Adrenal gland (tissue), 19 donors: ENCODE measurements at places on chromosomes 4 and X.

GRCh38 chr4:134505511-134505910 is 303.9 kb upstream of the PABPC4L start:
- no peaks in the 10 kb centered on the region for H3K36me3 ChIP-seq
- DNase-seq: no peak
- H3K4me3 ChIP-seq: no peak overlapping the region
- no peak overlapping the region for H3K27ac ChIP-seq
- no peaks in the 10 kb centered on the region for H3K27me3 ChIP-seq

DNA sequence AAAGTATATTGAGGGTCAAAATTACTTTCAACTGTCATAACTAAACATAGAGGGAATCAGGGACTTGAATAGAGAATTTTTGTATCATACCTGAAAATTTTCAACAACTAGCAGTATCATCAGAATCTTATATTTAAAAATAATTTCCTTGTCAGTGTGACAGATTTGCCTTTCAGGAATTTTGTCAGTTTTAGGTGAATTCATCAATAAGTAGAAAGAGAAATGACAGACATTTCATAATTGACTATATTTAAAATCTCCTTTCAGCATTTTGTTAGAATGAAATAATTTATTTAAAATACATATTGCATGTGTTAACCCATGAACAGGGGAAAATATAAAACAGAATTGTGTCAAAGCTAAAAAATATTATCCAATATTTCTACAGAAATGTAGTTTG is 8.6 kb upstream of the PDCL2 start:
- no peak overlapping the region for H3K27ac ChIP-seq
- no peaks in the 10 kb centered on the region for H3K36me3 ChIP-seq
- H3K4me3 ChIP-seq: no peak overlapping the region

- H3K27ac ChIP-seq: no peak overlapping the region
- DNase-seq: no peak
- H3K4me1 ChIP-seq: no peaks in the 10 kb centered on the region
These were observed 200.2 kb downstream of the HS3ST1 start for GRCh38 chr4:11228530-11228929.

DNA sequence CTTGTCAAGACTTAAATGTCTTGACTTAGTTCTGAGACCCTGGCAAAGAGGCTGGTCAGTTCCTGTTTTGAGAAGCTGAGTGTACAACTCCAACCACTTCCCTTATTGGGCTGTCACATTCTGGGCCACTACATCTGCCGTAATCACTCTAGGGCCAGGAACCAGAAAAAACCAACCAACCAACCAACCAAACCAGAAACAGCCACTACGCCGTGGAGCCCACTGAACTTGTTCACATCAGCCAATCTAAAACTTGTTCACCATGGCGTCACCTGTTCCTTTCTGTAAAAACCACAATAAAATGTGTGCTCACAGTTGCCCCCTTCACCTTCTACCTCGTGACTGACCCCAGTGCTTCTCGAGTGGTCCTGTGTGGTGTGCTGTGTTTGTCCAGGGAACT is 107.3 kb downstream of the JADE1 start:
- H3K27me3 ChIP-seq: no peaks in the 10 kb centered on the region
- DNase-seq: peak; percentile 11
- H3K4me1 ChIP-seq: no peaks in the 10 kb centered on the region
- H3K36me3 ChIP-seq: no peaks in the 10 kb centered on the region
- peak overlapping the region; percentile 64 for H3K27ac ChIP-seq

DNA sequence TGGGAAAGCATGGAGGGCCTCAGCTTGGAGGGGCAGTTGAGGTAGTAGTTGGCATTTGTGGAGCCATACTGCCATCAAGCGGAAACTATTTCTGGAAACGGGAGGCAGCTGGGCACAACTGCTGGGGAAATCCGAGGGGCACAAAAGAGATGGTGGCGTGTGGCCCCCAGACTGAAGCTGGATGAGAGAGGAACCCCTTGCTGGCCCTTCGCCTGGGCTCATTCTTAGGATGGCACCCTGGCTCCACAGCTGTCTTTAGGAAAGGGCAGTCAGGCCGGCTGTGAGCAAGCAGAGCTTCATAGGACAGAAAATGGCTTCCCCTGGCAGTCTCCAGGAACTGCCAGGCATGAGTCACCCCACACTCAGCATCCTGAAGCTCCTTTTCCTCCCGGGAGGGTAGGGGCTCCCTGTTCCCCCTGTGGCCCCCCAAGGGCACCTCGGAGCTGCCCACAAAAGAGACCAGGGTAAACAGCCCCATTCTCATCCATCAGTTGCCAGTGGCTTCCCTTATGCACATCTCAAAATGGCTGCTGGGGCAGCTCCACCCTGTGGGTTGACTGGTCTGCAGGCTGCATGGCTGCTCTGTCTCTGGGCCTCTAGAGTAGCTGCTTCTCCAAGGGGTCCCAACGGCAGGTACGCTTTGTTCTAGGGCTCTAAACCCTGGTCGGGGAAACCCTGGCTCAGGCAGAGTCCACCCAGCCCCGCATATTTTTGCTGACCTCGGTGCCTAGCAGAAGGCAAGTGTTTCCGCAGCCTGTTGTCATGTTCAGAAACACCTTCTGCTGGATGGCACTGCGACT is 64.7 kb downstream of the NBDY start:
- H3K27me3 ChIP-seq: no peaks in the 10 kb centered on the region
- no peak overlapping the region for H3K27ac ChIP-seq
- no peak for DNase-seq
- H3K4me1 ChIP-seq: peaks cover 12% of the 10 kb centered on the region
